ENCODE measurements at places on chromosomes 12 and 14. TPM values are rescaled to one million over a fixed set of nuclear protein-coding genes. Genes with fewer than 3 reads are reported as not detected.

DNA sequence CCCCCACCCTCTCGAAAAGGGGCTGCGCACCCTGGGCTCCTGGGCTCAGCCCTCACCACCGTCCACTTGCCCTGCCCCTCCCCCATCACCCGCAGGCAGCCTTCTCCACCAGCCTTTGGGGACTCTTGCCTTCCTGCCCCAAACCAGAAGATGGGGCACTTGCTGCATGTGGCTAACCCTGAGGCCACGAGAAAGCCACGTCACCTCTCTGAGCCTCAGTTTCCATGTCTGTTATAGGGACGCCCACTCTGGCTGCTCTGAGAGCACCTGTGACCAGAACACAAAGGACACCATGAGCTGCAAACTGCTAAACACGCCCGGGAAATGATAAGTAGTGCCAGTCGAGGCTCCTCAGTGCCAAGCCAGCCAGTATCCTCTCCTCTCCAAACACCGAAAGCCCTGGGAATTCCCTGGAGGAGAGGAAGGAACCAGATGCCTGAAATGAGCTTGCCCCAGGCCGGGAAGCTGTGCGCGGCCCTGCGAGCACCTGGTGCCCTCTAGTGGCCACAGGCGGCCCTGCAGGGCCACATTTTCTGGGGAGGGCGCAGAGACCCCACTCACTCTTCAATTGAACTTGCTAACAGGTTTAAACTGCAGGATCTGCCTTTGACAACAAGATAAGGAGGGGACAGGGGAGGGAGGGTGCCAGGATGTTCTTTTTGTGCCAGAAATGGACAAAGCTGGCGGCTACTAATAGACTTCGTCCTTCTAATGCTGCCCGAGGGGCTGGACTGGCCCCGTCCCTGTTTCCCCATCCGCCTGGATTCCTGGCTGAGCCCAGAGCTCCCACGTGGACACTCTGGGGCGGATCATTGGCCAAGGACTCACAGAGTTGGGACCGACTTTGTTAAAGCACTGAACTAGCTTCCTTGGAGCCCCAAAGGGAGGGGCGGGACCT lies 10.2 kb upstream of the SERPINA9 start:
- no peak for DNase-seq

- no peak for DNase-seq
Observed at GRCh38 chr12:66025477-66025876, 105.1 kb downstream of the LLPH start.

NAV3 gene
- 3.4 TPM for total RNA-seq

GRCh38 chr12:27455589-27455988 lies 9.1 kb downstream of the SMCO2 start:
- DNase-seq, result no peak

- no peak for DNase-seq
Observed at GRCh38 chr14:34223373-34224148, 238.5 kb downstream of the SPTSSA start.

PIWIL1 gene
- not detected for total RNA-seq

Data from esophagus squamous epithelium (tissue), 5 donors.